ENCODE measurements at places on chromosomes 3 and 15.

DNA sequence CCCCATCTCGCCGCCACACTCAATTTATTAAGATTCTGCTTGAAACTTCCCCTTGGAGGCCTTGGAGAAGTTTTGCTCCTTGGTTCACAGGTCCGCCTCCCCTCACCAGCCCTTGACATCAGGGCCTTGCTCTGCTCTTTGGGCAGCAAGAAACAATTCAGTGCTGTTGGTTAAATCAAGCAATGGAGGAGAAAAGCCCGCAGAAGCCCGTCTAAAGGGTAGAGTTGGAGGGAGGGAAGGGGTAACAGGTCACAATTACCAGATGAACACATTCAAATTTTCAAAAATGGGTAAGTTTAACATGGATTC lies 429 bp downstream of the PARP9 start:
- DNase-seq = no peak

DNA sequence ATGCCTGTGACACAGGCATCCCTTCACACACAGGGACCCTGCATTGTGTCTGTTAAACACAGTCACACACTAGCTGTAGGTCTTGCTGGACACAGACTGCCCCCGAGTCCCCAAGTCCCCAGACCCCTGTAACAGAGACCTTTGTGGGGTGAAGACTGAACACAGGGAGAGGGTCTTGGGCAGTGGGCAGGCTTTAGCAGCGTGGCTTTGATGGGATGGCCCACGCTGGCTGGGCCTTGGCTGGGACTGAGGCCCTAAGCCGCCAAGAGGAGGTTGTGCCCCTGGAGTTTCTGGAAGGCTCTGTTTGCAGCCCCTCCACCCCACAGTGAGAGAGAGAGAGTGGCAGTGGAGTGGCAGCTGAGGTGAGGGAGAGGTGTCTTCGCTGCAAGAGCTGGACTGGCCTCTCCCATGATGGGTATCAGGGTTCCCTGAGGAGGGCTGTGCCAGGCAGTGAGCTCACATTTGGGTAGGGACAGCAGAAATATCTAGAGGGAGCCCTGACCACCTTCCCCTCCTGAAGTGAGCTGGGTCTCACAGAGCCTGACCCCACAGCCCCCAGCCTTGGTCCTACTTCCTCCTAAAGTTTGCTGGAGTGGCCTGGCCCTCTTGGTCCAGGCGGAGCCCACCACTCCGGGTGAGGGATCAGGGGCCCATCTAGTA lies 635 bp upstream of the VILL start:
- no peak for DNase-seq

DNA sequence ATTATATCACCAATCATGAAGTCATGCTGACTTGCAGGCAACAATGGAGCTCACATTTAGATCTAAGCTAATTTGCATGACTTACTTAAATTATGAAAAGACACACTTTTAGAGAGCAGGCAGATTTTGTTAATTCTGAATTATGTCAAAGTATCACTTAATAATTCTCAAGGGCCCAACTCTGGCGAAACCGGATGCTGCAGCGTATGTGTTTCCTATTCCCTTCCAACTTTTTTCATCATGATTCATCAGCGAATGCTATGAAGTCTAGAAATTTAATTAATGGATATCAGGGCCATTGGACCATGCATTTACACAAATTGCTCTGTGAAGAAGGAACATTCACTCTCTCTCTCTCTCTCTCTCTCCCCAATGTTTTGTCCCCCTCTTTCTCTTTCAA lies 63.5 kb upstream of the GOLGA8A start:
- DNase-seq = no peak

GRCh38 chr15:34358367-34358766 lies 8.6 kb downstream of the LPCAT4 start:
- no peak for DNase-seq

GRCh38 chr15:65310431-65311137 lies 6.1 kb downstream of the RNU5B-1 start:
- DNase-seq = no peak

DNA sequence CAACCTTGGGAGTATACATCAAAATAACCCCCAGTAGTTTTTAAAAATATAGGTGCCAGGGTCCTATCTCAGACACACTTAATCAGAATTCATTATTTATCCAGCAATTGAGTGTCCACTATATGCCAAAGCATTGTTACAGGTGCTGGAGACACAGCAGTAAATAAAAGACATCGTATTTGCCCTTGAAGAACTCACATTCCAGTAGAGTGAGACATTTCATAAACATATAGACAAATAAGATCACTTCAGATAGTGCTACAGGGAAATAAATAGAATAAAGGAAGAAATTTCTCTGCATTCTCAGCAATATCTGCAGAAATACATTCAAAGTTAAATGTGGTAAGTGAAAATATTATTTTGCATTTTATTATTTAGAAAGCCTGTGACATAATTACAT lies 34.1 kb upstream of the ANKRD28 start:
- DNase-seq = no peak

DNA sequence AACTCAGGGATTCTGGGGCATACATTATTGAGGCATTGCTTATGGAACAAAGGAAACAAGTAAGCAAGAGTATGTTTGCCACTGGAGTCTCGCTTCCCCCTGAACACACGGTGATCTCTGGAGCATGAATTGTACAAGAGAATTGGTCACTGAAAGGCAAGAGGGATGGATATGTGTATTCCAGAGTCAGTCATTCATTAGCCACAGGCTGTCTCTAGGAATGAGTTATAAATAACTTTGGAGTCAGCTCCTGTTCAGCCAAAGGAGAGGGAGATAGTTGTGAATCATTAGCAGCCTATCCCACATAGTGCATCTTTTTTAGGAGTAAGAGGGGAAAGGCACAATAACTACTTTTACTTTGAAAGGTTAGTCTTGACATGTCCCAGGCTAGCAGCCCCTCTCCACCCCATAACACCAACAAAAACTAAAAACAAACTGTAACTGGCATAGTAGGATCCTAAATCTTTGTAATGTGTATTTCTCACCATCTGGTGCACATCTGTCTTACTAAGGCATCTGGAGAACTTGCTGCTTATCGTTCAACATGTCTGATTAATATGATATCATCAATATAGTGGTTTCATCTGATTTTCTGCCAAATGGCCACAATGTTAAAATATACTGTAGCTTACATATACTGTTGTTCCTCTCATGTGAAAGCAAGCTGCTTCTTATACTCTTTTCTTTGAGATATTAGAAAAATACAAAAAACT lies 462.2 kb downstream of the GRM7 start:
- no peak for DNase-seq

- DNase-seq = no peak
Measured at GRCh38 chr3:117695871-117696645, 986.5 kb downstream of the TUSC7 start.

GRCh38 chr15:83200162-83200561 lies 7.5 kb downstream of the HDGFL3 start:
- no peak for DNase-seq

DNA sequence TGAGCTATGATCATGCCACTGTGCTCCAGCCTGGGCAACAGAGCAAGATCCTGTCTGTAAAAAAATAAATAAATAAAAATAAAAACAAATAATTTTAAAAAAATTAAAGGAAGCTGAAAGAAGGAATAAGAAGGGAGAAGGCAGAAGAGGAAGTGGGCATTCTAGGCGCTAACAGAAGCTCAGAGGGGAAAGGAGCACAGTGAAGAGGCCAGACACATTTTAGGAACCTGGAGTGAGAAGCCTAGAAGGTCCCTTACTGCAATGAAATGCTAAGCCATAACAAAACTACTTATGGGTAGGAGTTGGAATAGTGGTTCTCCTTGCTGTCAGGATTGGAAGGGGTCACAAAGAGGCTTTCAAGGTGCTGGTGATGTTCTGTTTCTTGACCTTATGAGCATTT lies 64.0 kb downstream of the ITGB5 start:
- DNase-seq = no peak

GRCh38 chr15:99546441-99547100 lies 19.2 kb upstream of the MEF2A start:
- no peak for DNase-seq

DNA sequence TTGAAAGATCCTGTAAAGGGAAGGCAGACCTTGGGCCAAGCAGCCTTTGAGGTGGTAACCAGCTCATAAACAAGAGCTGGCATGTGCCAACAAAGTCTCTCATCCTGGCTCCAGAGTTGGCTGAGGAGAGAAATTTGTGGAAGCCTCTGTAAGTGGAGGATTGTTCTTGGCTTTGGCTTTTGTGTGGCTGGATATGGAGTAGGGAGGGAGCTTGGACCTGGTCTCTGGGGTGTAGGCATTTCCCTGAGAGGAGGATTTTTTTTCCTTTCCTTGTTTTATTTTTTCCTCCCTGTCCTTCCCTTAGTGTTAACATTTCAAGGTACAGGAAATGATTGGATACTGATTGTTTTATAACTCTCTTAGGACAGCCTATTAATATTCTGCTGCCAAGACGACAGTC lies 60.8 kb downstream of the ZNF609 start:
- DNase-seq = no peak
